Large intestine (tissue), 12 donors: ENCODE measurements at places on chromosomes 4 and X. TPM values are rescaled to one million over a fixed set of nuclear protein-coding genes. Genes with fewer than 3 reads are reported as not detected.

Gene CPLX1
- polyA plus RNA-seq: 2.8 TPM

Gene P2RY8
- polyA plus RNA-seq: 1.6 TPM

Gene ARAF
- polyA plus RNA-seq: 55.4 TPM

Gene VEGFC
- 6.6 TPM for polyA plus RNA-seq

Gene CLNK
- polyA plus RNA-seq: 0.52 TPM

Gene CT45A5
- not detected for polyA plus RNA-seq

Gene RHOXF2
- not detected for polyA plus RNA-seq

DNA sequence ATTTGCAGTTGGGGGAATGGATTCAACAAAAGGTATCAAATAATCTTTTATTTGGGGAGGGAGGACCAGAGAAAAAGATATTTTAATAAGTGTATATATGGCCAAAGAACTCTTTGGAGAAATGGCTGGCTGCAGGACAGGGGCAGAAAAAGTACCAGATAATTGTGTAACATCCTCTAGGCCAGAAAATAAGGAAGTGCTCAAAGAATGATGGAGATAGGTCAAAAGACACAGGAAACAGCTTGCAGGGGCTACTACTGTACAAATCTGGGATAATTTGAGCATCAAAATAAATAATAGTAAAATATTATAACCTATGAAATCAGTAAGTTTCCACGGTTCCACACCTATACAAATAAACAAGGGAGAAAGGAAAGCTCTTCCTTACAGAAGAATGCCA, 34.8 kb downstream of the KLHL5 start:
- no peak for DNase-seq

DNA sequence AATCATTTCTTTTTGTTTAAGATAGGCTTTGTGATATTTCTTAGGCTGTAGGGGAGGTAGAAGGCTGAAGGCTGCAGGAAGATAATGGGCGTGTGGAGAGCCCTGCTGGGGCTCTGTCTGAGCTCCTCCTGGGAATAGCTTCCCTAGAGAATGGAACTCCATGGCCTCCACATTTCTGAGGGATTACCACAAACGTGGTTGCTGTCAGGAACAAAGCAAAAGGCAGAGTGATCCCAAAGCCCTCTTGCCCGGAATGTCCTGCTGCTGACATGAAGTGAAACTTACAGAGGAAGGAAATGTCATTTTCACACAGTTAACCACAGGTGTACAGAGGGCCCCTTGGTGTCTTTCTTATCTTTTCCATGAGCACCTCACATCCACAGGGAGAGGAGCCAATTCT, 89.3 kb downstream of the DDIT4L start:
- no peak for DNase-seq

DNA sequence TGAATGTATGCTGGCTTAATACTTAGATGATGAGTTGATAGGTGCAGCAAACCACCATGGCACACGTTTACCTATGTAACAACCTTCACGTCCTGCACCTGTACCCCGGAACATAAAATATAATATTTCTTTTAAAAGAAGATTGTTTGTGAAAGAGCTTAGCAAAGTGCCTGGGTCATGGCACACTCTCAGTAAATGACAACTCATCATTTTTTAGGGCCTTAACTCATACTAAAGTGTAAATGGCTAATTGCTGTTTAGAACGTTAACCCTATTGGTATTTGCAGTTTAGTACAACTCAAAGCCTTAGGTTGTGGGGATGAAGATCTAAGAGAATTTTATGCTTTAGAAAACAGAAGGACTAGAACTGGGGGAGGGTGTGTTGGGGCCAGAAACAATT, 67.7 kb downstream of the SEL1L3 start:
- DNase-seq: no peak

DNA sequence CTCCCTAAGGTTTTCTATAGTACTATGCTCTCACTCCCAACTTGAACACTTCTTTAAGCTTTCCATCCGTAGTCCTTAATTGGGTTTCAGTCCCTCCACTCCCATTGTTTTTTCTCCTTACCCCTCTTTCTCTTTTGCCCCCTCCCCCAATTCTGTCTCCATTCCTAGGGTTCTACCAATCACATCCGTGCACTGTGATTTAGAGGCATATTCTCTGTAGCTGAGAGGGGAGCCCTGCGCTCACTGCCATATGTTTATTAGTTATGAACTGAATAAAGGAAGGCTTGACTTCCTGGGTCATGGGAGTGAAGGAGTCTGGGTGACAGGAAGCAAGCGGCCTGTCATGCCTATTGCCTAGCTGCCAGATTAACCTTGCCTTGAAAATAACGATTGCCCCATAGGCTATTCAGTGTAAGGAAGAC, 471 bp downstream of the MCTS1 start:
- peak; percentile 51 for DNase-seq

- no peak for DNase-seq
Measured at GRCh38 chrX:9678215-9678965, 87.3 kb downstream of the GPR143 start.

DNA sequence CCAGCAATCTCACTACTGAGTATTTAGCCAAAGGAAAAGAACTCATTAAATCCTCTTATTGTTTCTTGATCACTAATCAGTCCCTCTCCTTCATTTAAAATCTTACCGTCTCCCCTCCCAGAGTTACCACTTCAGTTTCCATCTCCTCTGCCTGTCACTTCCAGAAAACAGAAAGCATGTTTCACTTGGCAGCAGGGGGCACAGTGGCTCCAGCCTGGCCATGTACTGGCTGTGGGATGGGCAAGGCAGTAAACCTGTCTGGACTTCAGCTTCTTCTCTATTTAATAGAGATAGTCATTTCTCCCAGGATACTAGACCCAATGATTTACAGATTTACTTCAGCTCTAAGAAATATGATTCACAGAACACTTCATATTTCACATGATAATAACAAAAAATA, 63.2 kb downstream of the CD40LG start:
- DNase-seq: no peak

- DNase-seq: no peak
Measured at GRCh38 chrX:96410927-96411326, 273.7 kb upstream of the DIAPH2 start.

- DNase-seq: no peak
Measured at GRCh38 chr4:88786011-88786410, 88.4 kb upstream of the NAP1L5 start.

GRCh38 chr4:111450867-111451266, 694.4 kb upstream of the FAM241A start:
- peak; percentile 30 for DNase-seq

DNA sequence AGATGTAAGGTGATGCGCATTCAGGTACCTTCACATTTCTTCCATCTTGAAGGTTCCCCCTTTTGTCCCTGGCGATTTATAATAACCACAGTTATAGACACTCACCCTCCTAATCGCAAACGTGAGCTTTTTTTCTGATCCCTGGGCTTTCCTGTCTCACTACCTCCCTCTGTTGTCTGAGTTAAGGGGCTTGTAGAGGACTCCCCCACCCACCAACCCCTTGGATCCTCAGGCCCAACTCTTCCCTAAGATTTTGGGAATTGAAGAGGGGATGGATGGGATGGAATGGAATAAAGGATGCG, 1.4 kb downstream of the CNKSR2 start:
- DNase-seq: no peak

DNA sequence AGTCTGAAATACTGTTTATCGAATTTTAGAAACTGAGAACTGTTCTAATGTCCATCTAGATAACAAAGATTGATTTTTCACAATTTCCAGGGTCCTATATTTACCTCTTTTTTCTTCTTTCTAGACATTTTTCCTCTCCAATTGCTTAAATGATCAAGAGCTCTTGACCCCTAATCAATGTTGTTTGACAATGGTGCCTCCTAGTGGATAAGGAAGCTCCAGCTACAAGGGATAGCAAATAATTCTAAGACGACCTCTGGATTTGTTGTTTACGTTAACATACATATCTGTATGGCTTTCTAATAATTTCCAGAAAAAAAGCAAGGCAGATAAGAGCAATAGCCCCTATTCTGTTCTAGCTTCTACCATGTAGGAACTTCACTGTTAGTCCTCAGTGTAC, 35.8 kb downstream of the GPR82 start:
- DNase-seq: peak; percentile 5

DNA sequence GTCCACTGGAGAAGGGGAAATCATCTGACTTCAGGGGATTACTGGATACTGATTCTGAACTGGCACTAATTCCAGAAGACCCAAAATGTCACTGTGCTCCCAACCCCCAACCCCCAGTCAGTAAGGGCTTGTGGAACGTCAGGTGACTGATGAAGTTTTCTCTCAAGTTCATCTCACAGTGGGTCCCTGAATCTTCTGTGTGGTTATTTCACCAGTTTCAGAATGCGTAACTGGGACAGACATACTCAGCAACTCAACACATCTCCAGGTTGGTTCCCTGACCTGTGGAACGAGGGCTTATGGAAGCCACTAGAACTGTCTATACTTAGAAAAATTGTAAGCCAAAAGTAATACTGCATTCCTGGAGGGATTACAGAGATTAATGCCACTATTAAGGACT, 45.3 kb downstream of the DDX60L start:
- DNase-seq: no peak

DNA sequence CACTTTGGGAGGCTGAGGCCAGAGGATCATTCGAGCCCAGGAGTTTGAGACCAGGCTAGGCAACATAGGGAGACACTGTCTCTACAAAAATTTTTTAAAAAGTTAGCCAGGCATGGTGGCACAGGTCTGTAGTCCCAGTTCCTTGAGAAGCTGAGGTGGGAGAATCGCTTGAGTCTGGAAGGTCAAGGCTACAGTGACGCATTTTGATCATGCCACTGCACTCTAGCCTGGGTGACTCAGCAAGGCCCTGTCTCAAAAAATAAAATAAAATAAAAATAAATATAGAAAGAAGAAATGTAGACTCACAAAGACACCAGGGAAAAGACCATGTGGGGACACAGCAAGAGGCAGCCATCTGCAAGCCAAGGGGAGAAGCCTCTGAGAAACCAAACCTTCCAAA, 42.3 kb upstream of the SLC7A3 start:
- no peak for DNase-seq

GRCh38 chrX:134622056-134622812, 36.0 kb downstream of the PLAC1 start:
- DNase-seq: peak; percentile 6

DNA sequence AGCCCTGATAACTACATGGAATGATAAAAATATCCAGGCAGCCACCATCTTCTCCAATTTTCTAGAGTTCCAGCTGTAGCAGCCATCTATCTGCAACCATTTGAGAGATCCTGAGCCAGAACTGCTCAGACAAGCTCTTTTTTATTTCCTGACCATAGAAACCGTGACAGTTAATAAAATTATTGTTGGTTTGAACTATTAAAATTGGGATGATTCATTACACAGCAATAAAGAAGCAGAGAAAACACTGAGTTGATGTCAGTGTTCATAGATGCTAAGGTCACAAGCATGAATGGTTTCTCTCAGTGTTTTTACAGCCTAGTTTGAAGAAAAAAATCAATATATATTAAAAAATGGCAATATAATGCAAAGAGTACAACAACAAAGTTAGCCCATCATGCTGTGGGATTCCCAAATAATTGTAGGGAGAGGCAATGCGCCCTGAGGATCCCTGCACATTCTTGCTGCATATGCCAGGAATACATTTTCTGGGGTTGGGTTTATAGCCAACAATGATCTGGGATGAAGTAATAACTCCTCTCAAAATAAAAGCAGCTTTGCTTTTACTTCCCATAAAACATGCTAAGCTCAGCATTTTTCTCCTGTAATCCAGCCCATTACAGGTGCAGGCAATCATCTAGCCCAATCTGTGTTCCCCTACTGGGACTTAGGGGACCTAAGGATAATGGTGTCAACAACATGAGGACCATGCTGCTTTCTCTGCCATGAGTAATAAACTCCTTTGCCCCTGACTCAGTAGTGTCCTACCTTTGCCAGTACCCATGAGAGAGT, 84.0 kb downstream of the PABPC4L start:
- no peak for DNase-seq
